ENCODE measurements at places on chromosomes 7 and 10.

DNA sequence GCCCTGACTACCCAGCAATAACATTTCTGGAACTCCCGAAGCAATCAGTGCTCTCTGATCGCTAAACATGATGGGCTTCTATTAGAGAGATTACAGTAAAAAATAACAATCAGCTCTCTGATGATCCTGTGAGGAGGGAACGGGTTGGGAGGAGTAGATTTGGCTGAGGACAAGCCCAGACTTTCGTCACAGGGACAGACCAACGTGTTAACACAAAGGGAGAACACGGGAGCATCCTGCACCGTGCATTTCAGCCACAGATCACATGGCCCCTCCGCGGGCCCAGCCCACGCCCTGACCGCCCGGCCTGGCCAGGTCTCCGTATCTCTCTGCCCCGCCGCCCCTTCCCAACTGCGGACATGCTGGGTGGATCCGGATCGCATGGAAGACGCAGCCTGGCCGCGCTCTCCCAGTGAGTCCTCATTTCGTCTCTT is 95.0 kb upstream of the AGBL3 start:
- DNase-seq: no peak

DNA sequence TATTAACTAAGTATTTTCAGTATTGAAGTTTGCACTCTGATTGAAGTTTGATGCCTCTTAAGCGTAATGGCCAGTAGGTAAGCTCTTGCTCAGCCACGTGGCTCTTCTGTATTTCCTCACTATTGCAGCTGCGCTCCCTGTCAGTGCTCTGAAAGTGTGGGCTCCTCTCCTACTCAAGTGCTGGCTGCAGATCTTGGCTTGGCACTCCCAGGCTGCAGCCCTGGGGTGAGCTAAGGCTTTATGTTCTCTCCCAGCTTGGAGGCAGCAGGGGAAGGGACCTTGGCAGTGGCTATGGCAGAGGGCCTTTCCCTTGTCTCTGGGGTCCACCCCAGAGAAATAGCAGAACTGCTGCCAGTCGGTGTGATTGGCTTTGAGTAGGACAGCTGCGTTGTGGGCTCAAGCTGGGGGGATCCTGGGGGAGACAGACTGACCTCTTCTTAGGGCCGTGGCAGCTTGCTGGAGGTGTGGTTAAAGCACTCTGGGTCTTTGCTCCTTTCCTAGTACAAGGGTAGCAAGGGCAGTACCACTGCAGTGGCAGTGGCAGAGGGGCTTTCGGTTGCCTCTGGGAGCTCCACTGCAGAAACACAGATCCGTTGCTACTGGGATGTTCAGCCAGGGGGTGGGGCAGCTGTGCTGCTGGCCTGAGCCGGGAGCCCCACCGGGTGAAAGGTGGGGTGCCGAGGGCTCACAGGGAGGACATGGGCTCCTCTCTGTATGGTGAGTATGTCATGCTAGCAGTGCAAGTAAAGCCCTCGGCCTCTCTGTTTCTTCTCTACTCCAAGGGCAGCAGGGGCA is 100.5 kb downstream of the GLCCI1 start:
- no peak for DNase-seq

- no peak for DNase-seq
Observed at GRCh38 chr7:80729591-80730320, 91.3 kb downstream of the CD36 start.

DNA sequence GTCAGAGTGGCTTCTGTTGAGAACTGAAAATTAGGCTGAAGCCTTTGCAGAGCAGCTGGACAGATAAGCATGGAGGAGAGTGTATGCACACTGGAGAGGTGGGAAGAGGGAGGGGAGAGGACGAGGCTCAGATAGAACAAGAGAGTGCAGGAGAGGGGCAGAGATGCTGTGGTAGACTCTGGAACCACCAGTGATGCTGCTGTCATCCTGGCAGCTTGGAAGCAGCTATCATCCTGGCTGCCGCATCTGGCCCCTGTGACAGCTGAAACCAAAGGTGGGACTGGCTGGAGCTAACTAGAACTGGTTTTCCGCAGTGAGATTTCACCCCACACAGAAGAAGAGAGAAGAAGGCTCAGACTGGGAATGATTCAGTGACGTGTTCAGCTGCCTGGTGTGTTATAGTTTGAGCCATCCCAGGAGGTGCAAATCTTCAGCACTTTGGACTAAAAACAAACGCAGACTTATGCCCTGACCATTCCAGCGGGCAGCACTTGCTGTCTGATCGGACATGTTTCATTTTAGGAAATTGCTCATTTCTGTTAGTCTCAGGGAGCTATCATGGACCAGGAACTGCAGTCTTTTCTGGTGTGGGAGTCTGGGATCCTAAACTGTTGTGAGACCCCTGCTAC is 38.4 kb downstream of the EEPD1 start:
- no peak for DNase-seq

DNA sequence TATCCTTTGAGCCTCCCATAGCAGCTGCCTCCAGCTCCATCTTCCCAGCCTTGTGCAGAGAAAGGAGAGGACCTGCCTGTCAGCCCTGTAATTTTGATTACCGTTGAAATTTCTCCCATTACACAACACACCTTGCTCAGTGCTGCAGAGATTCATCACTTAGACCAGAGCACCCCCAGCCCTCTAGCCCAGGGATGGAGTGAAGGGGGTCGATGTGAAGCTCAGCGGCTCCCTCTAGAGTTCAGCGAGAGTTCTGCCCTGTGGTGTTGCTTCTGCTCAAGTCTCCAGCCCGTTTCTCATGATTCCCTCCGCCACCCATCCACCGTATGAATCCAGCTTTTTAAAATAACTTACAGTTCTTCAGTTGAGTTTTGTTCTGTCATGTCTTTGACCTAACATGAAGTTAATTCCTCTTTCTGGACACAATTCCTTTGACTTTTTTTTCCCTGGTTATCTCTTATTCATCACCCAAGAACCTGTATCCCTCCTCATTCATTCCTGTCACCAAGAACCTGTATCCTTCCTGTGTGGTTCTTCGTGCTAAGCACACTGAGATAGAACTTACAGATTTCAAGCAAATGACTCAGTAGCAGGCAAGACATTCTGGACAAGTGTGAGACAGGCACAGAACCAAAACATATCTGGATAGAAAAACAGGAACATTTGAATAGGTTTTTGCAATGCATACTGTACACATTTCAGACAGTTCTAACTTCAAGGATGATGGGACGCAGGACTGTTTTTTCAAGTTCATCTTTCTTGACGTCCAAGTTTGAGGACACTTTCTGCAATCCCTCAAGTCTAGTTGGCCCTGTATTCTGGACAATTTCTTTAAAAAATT is 35.0 kb upstream of the ZNF32 start:
- DNase-seq: peak; percentile 5

DNA sequence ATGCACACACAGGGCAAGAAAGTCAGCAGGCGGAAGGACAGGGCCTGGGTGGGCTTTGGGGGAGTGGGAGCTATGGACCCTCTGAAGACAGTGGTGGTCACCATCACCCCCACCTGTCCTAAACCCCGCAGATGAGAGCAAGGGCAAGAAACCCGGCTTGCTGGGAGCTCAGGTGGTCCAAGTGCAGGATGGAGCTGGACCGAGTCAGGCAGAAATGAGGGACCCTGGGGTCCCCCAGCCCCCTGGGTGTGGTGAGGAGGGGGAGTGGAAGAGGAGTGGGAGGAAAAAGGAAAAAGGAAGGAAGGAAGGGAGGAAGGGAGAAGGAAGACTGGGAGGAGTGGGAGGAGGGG is 54.8 kb downstream of the MICALL2 start:
- no peak for DNase-seq

DNA sequence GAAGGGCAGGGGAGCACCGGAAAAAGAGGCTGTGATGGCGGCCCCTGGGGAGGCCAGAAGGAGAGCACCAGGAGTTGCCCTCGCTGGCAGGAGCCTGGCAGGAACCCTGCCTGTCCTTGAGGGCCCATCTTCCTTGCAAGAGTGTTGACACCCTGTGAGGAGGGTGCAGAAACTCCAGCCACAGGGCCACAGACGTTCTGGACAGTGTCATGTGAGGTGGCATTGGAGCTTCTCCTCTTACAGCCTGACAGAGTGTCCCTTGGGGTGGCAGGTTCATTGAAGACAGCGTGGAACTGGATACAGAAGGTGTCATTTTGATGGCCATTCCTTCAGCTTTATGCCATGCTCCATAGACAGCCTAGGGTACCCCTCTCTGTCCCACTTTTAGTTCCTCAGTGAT is 54.2 kb downstream of the RBM20 start:
- DNase-seq: no peak

DNA sequence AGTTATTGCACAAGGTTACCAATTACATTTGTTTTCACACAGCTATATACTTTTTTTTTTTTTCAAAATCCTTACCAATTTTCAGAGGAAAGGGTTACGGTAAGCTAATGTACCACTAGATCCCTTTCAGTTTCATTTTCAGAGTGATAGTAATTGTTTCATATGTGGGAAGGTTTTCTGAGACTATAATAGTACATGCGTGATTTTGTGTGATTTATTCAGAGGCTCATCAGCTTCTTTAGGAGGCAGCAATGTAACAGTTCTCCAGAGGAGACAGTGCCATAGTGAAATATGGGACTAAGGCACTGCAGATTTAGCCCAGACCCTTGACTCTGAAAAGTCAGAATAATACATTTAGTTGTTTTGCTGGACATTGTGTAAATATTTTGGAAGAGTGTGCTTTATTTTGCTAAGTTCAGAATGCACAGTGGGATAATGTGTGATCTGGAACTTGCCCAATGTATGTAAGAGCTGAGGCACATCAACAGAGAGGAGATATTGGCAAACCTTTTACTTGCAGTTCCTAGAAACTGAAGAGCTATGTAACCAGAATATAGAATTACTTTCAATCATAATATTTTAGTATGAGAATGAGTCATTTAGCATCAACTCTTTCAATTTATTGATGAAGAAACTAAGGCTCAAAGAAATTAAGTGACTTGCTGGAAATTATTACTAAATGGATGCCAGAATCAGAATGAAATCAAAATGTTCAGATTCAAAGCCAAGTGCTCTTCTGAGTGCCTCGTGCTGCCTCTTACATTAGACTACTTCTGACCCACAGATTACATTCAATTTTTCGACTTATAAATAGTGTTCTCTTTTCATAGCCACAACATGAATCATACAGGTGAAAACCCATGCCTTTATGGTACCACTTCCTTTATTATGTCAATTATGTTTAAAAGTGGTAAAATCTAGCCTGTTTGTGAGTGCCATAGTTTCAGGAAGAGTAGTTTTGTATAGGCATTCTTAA is 207.7 kb upstream of the TEX47 start:
- peak; percentile 19 for DNase-seq

DNA sequence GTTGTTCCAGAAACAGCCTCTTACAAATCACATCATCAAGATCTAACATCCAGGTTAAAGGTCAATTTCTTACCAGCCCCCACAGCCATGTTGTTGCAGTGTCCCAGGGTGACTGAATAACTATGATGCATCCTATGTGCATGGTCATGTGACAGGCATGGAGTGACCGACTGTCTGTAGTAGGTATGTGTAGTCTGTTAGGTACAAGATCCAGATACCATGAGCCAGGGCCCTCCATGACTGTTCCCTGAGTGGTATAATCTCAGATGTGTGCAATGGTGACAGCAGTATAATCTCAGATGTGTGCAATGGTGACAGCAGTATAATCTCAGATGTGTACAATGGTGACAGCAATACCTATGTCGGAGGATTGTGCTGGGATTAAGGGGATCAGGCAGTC is 8.8 kb downstream of the CDHR3 start:
- DNase-seq: no peak

GRCh38 chr10:71082960-71083715 is 129.2 kb upstream of the UNC5B start:
- DNase-seq: no peak

DNA sequence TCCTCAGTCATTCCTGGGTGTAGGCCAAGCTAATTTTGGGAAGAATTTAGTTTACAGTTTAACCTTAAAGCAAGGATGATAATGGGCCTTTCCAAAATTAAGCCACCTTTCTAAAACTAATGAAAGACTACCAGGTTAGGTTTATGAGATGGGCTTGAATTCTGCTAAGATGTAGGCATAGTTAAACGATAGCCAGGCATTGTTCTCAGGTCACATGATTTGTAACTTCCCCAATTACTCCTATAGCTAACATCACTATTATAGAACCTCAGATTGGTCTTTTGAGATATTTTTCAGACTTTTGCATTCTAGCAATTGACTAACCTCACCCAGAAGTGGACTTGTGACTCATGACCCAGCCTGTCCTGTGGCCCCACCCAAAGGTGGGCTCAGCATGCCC is 7.0 kb upstream of the NUB1 start:
- DNase-seq: no peak

- DNase-seq: no peak
Observed at GRCh38 chr10:96259150-96259549, 12.2 kb downstream of the BLNK start.

DNA sequence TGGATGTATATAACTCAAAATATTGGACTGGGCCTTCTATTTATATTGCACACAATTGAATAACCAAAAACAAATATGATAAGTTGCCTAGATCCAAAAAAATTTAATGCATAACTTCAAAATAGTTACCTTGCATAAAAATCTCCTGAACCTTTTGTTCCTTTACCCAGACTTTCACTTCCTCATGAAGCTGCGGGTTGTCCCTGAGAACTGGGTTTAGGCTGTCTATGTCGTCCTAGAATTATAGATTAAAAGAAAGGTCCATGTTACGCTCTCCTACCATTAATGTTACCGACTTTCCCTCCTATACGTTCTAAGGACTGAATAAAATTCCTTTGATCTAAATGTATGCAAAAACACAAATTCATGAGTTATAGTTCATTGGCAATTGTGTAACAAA is 86.6 kb downstream of the NRBF2 start:
- no peak for DNase-seq

- no peak for DNase-seq
Observed at GRCh38 chr10:89644691-89644966, 413 bp downstream of the PANK1 start.

GRCh38 chr10:133165556-133166503 is 5.8 kb downstream of the KNDC1 start:
- no peak for DNase-seq

- no peak for DNase-seq
Observed at GRCh38 chr7:143256325-143256724, 6.9 kb upstream of the GSTK1 start.

DNA sequence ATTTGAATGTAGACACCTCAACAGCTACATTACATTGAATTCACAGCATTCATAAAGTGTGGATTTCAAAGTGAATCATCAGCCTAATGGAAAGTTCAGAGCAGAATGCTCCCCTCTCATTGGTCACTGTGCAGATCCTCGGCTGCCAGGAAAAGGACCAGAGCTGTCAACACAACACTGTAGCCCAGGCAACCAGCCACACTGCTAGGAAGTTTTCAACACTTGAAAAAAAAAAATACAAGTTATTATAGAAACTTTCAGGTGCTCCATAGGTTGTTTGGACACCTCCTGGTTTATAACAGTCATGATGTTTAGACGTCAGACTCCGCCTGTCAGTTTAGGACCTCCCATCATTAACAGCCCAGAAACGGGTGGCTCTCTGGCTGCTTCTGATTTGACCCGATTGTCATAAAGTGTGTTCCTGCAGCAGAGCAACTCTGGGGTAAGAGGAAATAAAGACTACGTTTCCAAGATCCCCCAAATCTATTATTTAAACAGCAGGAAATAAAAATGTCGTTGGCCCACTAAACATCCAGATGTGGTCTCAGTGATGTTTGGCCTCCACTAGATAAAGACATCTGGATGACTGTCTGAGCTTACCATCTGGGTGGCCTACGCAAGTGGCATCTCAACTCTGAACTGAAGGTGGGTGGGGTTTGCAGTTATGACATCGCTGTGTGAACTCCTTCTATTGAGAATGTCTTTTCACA is 117.4 kb downstream of the CABCOCO1 start:
- peak; percentile 35 for DNase-seq

- DNase-seq: no peak
Observed at GRCh38 chr7:101869026-101869900, 51.8 kb downstream of the CUX1 start.

GRCh38 chr7:126524967-126525366 is 727.8 kb downstream of the GRM8 start:
- no peak for DNase-seq

GRCh38 chr10:7054915-7055314 is 355.9 kb downstream of the SFMBT2 start:
- no peak for DNase-seq

All from CD4-positive, alpha-beta T cell treated with Interleukin-17A for 1 hour (primary cell).